ENCODE measurements at places on chromosomes 16 and 17.
A peak's percentile ranks its signal among the peaks of the same experiment; 100 is the strongest.

DNA sequence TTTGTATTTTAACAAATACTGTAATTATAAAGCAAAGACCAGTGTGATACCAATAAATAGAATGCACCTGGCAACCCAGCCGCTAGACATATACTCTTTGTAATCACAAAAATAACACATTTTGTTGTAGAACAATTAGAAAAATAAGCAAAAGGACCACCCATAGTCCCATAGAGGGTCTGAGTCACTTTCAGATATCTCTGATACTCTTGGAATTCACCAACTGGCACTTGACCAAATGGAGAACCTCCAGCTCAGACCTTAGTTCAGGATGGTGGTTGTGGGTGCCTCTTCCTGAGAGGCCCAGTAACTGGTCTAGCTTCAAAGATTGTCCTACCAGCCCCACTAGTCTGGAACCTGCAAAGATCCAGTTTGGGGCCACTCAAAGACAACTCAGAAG, 789 bp upstream of the TERF2 start:
- peak; percentile 69 for DNase-seq

DNA sequence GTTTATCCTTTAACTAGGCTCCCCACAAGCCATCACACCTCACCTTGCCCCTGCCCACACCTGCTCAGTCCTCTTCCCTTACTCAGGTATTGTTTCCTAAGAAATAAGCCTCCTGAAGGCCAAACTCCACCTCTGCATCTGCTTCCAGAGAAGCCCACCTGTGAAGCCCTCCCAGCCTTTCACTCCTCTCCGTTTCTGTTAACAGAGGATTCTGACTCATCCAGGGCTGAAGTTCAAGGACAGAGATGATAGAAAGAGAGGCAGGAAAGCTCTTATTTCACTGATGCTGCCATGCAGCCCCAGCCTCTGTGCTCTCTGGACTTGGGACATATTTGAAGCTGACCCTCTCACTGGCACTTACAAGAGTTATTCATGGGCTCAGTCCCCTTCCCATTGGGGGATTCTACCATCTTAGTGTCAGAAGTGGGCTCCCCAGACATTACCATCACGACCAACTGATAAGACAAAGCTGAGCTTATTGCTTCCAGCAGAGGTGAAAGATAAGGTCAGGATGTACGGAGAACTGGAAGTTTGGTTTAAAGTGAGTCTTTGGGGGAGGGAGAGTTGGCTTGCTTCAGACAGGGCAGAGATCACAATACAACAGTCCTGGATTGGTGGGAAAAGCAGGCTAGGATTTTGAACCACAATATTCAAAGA, 35.3 kb upstream of the XYLT2 start:
- DNase-seq = no peak

- peak; percentile 66 for DNase-seq
Observed at GRCh38 chr16:660459-661183, 7.3 kb upstream of the RHOT2 start.

DNA sequence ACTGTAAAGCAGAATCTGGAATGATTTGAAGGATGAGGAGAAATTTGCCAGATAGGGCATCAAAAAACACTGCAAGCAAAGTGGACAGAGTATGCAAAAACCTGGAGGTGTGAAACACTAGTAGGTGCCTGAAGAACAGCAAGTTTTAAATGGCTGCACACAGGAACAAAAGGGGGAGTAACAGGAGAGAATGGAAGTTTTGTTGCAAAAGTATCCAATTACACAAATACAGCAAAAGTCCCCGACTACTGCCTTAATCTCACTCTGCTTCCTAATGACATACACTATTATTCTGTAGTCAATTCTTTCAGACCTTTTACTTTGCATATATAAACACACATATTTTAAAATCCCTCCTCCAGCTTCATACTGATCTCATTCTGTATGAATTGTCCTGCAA, 1.5 kb downstream of the HEATR6 start:
- no peak for DNase-seq

DNA sequence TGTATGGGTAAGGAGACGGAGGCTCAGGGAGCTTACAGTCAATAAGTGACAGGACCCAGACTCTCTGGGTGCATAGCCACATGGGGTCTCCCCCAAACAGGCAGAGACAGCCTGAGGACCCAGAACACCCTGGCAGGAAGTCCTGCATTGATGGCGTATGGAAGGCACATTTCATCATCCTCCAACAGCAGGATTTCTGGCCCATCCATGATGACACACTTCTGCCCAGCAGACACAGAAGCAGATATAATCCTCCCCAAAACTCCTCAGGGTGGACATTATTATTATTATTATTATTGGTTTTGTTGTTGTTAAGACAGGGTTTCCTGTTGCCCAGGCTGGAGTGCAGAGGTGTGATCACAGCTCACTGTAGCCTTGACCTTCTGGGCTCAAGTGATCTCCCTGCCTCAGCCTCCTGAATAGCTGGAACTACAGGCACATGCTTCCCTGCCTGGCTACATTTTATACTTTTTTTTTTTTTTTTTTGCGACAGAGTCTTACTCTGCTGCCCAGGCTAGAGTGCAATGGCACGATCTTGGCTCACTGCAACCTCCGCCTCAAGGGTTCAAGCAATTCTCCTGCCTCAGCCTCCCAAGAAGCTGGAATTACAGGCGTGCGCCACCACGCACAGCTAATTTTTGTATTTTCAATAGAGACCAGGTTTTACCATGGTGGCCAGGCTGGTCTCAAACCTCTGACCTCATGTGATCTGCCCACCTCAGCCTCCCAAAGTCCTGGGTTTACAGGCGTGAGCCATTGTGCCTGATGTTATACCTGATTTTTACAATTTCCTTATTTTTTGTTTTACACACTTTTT, 6.8 kb upstream of the HROB start:
- DNase-seq = no peak

GRCh38 chr17:42405963-42406495, 17.0 kb downstream of the CAVIN1 start:
- DNase-seq = peak; percentile 54

DNA sequence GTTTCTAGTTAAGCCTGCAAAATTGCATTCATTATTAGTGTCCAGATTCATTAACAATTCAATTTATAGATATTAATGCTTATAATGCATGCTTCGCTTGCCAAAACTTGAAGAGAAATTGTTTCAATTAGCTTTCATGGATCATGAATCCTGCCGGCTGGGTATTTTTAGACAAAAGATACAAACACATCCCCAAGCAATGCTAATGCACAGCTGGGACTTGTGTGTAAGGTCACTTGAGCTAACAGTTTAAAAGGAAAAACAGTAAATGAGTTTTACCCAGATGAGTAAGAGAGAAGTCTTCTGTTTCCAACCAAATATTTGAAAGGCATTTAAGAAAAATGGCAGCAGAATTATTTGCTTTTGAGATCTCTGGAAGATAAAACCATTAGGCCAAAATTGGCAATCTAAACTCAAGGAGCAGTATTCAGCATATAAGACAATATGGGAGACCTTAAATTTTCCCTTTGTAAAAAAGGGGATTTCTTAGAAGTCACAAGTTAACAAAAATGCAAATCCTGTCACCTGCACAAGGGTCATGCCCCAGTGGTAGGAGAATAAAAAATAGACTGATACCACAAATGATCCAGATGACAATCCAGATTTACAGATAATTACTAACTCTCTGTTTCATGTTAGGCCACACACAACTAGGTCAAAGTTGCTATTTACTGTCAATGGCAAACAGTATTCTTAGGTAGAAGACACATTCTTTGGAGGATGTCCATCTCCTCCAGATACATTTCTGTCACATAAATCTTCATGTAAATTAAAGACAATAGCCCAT, 418.4 kb upstream of the PMFBP1 start:
- peak; percentile 58 for DNase-seq

GRCh38 chr16:78375055-78375679, 275.7 kb downstream of the WWOX start:
- no peak for DNase-seq

GRCh38 chr17:8954339-8954738, 11.2 kb downstream of the PIK3R5 start:
- no peak for DNase-seq

Measured in fibroblast of skin of back (primary cell).